ENCODE measurements at places on chromosomes 4 and X. TPM values are rescaled to one million over a fixed set of nuclear protein-coding genes. Genes with fewer than 3 reads are reported as not detected.

Gene IKBKG
- 12.3 TPM for total RNA-seq

Gene TENM3
- 1.2 TPM for total RNA-seq

Gene ACOX3
- total RNA-seq, result 22.1 TPM

Gene ESX1
- not detected for total RNA-seq

Gene SMIM14
- total RNA-seq, result 54.3 TPM

Gene IGSF1
- 0.07 TPM for total RNA-seq

Gene SH2D1A
- total RNA-seq, result not detected

Measured in smooth muscle cell of the pulmonary artery (primary cell).